ENCODE measurements at places on chromosomes 4 and X.

GRCh38 chr4:35102066-35102465, 1142.2 kb downstream of the ARAP2 start:
- no peak for DNase-seq

- DNase-seq = peak; percentile 77
These were observed 224.2 kb upstream of the EMCN start for GRCh38 chr4:100742045-100742444.

DNA sequence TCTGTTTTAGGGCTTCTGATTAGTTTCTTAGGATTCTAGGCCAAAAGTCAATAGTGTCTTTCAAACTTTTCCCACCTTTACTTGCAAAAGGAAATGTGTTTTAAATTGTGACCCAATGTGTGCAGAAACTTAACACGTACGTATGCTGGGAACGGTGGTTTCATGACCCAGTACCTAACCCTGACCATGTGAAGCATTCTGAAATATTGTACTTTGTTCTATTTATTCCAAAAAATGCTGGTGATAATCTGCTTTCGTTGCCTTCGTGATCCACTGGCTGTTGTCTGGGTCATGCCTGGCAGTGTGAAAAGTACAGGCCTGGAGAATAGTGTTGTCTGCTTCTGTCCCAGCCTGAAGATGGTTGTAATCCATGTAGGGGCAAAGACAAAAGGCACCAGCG, 26.7 kb upstream of the TADA2B start:
- DNase-seq = no peak

DNA sequence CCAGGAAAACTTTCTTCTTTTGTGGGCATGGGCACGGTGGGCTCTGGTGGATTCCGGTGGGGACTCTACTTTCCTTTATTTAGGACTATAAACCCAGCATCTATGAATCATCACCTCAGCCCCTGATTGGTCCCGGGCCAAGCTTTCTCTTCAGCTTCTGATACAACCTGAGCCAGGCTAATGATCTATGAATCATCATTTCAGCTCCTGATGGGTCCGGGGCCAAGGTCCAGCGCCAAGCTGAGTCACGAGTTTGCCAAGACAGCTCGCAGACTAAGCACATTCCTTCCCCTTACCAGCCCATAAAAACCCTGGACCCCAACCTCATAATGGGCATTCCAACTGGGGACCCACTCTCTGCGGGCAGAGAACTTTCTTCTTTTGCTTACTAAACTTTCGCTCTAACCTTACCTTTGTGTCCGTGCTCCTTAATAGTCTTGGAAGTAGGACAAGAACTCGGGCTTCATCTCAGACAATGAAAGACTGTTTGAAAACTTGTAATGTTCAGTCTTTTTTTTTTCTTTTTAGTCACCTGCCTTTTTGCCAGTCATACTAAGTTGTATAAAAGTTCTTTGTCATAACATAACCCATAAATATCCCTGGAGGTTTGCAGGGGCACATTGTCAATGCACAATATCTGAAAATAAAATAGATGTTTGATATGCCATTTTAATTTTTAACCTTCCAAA, 904.9 kb upstream of the EPHA5 start:
- DNase-seq = peak; percentile 86

DNA sequence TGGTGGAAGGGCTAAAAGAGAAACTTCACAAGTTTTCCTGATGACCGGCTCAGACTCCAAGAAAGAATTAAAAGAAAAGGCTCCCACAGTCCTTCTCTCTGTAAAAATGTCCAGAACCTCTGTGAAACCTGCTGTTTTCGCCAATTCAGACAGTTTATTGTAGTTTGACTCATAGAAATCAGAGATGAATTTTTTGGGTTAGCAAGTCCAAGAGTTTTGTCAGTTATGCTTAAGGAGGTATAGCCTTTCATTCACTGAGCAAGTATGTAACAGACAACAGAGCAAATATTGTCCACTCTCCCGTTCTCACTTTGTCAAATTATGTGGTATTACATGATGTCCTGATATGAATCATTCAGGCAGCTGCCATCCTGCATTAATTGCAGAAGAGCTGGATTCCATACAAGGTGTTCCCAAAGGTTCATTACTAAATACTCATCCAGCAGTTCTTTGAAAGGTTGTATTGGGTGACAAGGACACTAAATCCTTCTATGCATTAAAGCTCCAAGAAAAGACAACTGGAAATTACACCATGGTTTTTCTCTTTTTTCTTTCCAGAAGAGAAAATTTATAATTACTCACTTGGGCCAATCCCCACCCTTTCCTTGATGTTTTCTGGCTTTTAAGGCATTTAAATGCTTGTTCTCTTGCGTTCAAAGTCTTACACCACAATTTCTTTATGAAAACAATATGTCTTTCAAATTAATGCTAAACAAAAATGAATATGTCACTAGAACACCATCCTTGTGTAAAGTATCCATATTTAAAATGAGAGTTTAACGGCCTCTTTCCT, 30.0 kb upstream of the PLAC1 start:
- no peak for DNase-seq

DNA sequence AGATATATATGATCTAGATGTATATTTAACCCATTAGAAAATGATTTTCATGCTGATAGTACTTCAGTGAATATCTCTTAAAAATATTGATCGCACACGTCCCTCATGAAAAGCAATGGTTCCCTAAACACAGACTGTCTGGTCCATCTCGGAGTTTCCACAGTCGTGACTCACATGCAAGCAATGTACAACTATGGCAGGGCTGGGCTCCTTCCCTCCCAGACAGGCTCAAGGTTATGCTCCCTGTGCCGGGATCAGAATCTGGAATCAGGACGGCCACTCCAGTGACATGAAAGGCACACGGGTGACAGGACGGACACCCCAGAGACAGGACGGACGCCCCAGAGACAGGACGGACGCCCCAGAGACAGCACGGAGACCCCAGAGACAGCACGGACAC, 40.2 kb upstream of the PPP2R3B start:
- DNase-seq = peak; percentile 32

- DNase-seq = no peak
These were observed 6.1 kb downstream of the TAF9B start for GRCh38 chrX:78133238-78133960.

DNA sequence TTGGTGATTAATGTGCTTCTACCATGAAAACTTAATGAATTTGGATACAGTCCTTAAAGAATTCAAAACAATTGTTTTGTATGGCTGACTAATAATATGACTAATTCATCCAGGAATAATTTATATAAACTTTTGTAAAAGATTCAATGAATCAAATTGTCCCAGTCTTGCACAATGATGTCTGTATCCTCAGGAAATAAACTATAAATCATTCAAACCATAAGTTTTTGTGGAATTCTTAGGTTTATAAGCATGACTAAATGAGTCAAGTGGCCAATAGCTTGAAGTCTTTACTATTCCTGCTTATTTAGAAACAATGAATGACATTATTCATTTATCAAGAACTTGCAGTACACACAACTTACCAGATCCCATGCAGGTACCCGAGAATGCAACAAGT, 935.0 kb upstream of the INTU start:
- peak; percentile 62 for DNase-seq

DNA sequence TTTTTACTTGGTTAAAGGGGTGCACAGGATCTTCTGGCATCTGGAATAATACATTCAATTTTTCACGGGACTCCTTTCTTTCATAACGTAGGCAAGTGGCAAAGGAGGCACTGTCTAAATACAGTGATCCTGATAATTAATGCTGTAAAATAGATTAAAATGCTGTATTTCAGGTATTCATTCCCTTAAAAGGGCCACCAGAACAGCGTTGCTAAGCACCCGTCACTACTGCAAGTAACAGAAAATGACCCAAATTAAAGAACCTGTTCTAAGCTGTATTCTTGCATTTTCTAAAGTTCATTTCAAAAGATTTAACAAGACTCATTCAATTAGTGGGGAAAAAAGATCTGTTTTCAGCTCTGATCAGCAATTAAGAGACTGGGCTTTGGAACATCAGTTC, 208.2 kb downstream of the TENM3 start:
- no peak for DNase-seq

DNA sequence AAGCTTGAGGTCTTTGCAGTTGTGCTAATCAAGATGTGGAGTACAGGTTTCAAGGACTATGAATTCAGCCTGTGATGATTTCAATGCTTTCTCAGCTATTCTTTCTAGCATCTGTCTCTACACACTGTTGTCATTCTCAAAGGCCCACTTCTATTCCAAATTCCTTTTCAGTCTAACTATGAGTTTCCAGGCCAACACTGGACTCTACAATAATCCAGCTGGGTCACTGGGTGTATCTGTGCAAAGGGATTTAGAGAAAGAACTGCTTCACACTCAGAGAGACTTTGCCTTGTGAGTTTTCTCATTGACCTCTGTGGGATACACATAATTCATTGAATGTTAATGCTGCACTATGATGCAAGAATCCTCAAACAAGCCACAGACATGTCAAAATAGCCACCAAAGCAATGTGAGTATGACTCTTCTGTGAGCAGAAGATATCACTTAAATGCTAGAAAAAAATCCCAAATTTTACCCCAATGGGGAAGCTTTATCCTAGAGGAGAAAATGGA, 171.8 kb upstream of the CLNK start:
- no peak for DNase-seq

DNA sequence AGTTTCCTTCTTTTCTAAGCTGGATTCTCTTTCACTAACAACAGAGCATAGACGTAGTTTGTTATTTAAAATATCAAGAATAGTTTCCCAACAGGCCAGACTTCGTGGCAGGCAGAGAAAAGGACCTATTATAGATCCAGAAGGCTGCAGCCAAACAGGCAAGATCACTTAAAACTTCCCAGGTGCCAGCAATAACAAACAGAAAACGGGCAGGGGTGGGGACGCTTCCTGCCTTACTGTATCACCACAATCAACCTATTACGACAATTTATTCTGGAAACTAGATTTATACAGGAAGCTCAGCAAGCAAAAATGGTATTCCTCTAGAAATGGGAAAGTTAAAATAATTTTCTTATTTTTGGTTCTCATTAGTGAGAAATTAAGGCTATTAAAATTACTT, 22.1 kb downstream of the RWDD4 start:
- no peak for DNase-seq

- DNase-seq = no peak
These were observed 125.0 kb upstream of the MBNL3 start for GRCh38 chrX:132613801-132614200.

DNA sequence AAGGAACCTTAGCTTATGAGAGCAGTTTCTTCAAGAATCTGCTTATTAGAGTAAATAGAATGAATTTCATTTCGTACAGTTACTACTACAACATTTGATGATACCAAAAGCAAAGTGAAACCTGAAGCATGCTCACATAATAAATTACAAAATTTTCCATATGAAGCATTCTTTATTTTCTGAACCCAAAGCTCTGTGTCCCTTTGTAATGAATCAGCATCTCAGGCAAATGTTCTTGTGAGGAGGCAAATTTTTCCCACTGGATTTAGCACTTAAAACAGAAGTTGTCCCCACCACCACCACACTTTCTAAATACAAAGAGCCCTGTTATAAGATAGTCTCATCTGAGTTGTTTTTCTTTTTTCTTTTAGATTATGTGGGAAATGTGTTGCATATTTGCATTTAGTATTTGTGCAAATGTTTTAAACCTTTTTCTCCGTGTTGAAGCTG, 70.7 kb upstream of the NFKB1 start:
- peak; percentile 55 for DNase-seq

DNA sequence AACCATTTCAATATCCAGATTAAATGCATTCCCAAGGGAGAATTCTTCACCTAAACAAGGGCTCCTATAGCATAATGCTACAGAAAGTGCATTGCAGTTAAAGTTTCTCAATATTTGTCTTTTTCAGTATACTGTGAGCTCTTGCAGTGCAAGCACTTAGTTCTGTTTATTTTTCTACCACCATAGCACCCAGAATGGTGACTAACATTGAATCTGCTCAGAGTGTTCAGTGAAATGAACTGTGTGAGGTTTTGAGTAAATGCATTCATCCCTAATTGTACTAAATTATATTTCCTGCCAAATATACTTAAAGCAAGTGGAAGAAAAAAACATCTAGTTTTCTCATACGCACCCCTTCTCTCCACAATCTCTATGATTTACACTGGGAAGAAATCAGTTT, 383.9 kb downstream of the PCDH7 start:
- no peak for DNase-seq

DNA sequence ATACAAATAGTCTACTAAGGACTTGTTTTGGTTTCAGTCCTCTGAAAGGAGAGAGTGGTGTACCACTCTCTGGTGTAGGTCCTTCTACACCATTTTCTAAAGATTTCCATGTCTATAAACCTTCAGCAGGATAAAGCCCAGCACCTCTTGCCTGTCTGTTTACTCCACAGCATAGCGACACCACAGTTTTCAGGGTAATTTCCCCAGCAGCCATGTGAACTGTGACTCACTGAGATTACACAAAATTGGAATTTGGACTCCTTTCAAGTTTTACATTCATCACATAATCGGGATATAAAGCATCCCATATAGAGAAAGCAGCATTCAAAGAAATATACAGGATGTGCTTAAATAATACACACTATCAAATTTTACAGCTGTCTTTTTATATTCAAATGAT, 229.6 kb downstream of the PRDM5 start:
- DNase-seq = peak; percentile 92

GRCh38 chrX:45850197-45850774, 649.6 kb upstream of the DIPK2B start:
- DNase-seq = peak; percentile 30

- peak; percentile 73 for DNase-seq
These were observed 30.7 kb upstream of the SMARCA5 start for GRCh38 chr4:143482840-143483239.

DNA sequence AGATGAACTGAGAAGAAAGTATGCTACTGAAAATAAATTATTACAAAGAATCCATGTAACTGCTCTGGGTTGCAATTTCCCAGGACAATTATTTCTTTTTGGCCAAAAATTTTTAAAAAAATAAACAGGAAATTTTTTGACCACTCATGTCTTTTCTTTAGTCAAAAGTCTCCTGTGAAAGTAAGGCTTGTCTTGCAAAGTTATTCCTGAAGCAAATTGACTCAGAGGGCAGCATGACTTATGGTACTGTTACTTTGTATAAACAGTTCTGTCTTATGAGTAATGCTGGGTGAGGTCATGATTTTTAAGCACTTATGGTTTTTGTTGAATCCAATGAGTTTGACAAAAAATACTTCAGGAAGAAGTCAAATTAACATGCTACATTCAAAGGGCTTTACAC, 292.8 kb upstream of the ARSJ start:
- DNase-seq = peak; percentile 80

DNA sequence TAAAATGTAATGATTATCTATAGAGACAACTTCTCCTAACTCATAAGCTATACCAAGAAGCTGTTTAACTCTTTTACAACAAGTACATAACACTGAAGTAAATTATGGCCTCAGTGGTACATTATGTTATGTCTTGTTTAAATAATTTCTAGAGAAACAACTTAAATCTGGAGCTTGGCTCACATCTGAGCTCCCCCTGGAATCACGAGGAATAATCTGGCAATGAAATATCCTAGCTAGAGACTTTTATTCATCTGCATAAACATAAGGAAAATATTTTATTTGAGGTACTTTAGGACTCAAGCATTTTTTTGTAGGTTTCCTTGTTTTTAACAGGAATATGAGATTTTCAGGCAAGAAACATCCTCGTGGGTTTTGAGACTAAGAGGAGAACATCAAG, 354.7 kb upstream of the SLC7A11 start:
- no peak for DNase-seq

- DNase-seq = peak; percentile 46
These were observed 19.4 kb downstream of the MTM1 start for GRCh38 chrX:150587585-150588503.

Measured in cardiac fibroblast (primary cell).